Stimulated activated CD4-positive, alpha-beta T cell treated with anti-CD3 and anti-CD28 coated beads, Interleukin-1b, Interleukin-23, amount 100 ng/mL, for 1 hour (primary cell): ENCODE measurements at places on chromosomes 2 and 18.

DNA sequence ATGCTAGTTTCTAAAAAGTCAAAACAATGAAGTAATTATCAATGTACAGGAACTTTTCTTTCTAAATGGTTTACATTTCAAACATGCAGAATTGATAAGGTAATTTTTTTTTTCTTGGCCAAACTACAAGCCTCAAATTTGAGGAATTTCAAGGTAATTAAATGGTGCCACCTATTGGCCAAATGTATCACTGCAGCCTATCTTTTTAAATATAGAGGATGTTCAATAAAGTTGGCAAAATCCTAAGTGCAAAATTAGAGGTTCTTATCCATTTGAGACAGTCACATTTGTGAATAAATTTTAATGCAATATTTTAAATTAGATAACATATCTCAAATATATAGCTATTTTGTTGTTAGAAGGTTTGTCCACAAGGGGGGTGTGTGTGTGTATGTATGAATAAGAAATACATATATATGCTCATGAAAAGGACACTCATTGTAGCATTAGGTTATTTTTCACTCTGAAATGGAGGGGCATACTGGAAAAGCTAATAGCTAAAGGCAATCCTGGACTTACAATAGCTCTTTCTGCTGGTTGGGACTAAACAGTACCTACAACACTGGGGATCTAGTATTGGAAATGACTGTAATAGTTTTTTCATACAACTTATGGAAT, 26.2 kb downstream of the MMADHC start:
- DNase-seq, result no peak

- no peak for DNase-seq
These were observed 1293.7 kb upstream of the FAM98A start for GRCh38 chr2:34892766-34893165.

DNA sequence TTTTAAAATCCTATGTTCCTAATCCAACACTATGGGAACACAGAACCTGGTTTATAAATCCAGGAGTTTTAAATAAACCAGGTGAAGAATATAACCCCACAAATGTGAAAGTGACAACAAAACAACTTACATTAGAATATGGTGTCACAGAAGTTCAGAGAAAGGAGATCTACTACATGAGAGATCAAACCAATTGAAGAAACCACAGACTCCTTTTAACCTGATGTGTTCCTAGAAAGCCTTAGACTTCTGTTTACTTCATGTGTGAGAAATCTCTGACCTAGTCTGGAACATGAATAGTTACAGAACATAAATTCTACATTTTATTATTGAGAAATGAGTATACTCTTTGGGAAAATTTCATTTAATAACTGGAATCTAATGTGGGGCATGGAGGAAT, 165.3 kb downstream of the FTCDNL1 start:
- no peak for DNase-seq

- DNase-seq, result no peak
These were observed 29.6 kb downstream of the ARHGAP15 start for GRCh38 chr2:143158551-143159485.

DNA sequence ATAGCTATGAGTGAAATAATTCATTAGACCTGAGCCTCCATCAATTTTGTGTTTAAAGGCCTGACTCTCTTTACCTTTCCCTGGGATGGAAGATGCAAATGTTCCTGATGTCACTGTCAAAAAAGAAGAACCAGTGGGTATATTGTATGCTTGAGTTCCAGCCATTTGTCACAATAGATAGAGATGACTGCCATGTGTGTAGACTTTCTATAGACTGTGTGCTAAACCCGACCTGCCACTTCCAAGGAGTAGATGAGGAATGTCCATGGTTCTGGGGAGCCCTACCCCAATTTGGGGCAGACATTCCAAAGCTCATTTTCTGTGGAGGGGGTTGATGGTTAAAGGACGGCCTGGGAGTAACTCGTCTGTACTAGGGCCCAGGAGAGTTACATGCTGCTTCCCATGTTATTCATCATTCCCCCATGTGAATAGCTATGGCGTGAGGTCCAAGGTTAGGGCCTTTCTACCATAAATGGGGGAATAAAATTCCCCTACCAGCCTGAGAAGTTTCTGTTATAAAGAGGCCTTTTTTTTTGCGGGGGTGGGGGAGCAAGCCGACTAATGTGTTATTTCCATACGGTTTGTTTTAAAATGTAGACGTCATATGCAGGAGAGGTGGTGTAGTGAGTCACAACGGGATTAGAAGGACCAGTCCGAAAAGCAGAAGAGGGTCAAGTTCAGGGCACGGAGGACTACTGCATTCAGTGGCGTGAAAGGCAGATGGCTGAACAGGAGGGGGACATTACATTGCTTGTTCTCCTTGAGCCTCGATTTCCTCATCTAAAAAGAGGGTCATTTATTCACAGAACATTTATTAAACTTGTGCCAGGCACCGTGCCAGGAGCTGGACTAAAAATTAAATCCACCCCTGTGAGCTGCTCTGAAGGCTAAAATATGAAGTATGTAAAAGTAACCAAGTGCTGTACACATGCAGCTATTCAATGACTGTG, 24.0 kb downstream of the IL1B start:
- no peak for DNase-seq

- no peak for DNase-seq
These were observed 242.3 kb downstream of the FSIP2 start for GRCh38 chr2:185980944-185981343.

DNA sequence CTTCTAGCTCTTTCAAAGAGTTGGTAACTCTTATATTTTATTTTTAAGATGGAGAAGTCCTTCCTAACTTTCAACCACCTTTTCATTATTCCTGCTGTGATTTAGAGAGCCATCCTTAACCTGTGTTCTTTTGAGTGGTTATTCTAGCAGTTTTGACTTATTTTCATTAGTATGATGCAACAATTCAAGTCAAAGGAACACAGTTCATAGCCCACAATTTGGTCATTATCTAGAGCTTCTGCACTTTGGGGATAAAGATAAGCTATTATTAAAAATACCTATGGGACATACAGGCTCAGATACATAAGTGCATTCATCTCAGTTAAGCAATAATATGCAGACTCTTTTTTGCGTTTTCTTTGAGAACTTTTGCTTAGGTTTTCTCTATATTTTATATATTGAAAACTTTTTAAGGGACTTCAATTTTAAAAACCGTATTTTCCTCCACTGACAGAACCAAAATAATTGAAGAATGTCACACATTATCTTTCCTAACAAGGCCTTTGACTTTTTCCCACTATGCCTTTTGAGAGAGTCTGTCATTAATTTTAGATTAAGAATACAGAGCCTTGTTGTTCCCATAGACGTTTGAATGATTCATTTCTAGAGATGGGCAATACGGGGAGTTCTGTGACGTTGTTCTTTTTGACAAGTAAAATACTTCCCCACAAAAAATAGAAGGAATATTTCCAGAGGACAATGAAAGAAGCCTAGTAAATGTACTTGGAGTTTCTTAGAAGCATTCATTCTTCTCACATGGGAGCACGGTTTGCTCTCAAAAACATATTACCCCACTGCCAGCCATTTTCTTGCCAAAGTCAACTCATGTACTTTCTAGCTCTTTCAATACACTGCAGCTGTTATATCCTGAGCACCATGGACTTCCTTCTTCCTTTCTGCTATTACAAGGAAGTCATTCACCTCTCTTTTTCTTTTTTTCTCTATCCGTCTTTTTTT, 42.9 kb upstream of the RASGRP3 start:
- no peak for DNase-seq

GRCh38 chr2:223846515-223846914, 9.1 kb upstream of the AP1S3 start:
- DNase-seq, result no peak

- no peak for DNase-seq
These were observed 94.4 kb downstream of the STPG4 start for GRCh38 chr2:47060652-47061170.
